ENCODE measurements at places on chromosomes 1 and 21. TPM values are rescaled to one million over a fixed set of nuclear protein-coding genes. Genes with fewer than 3 reads are reported as not detected.
A peak's percentile ranks its signal among the peaks of the same experiment; 100 is the strongest.

DNA sequence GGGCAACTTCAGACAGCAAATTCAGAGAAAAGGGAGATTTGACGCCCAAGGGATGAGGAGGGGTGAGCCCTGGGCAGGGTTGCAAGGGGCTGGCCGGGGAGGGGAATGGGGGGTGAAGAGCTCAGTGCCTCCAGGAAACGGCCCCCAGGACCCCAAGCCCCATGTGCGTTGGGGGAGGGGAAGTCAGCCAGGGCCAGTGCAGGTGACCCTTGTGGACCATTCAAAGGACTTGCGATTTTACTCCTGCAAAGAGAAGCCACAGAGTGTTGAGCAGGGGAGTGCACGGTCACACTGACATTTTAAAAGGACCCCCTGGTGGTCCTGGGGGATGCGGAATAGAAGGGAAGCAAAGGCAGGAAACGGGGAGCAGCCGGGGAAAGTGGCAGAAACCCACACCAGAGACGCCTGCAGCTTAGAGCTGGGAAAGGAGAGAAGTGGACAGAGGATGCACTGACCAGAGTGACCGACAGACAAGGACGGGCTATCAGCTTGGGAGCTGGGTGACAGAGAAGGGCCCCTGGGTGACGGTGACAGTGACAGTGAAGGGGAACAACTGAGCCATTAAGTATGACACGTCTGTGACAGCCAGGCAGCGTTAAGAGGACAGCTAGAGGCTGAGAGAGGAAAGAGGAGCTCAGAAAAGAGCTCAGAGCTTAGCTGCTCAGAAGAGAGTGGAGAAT is 54.0 kb upstream of the TMEM51 start:
- no peak for DNase-seq

DNA sequence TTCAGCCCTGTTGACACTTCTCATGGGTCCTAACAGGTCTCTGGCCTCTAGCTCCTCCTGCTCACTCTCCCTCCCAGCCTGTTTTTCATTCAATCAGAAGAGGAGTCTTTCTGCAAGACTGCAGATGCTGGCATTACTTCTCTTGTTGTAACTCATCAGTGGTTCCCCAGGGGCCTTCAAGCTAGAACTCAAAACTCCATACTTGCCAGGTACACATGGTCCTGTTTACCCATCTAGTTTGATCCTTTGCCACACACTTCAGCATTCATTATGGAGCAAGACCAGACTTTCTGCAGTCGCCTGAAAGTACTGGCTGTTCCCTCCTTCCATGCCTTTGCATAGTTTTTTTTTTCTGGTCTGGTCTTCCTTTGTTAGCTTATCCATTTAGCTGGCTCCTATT is 47.9 kb downstream of the SERBP1 start:
- no peak for DNase-seq

GRCh38 chr1:71039661-71040262 is 7.9 kb downstream of the PTGER3 start:
- no peak for DNase-seq

DNA sequence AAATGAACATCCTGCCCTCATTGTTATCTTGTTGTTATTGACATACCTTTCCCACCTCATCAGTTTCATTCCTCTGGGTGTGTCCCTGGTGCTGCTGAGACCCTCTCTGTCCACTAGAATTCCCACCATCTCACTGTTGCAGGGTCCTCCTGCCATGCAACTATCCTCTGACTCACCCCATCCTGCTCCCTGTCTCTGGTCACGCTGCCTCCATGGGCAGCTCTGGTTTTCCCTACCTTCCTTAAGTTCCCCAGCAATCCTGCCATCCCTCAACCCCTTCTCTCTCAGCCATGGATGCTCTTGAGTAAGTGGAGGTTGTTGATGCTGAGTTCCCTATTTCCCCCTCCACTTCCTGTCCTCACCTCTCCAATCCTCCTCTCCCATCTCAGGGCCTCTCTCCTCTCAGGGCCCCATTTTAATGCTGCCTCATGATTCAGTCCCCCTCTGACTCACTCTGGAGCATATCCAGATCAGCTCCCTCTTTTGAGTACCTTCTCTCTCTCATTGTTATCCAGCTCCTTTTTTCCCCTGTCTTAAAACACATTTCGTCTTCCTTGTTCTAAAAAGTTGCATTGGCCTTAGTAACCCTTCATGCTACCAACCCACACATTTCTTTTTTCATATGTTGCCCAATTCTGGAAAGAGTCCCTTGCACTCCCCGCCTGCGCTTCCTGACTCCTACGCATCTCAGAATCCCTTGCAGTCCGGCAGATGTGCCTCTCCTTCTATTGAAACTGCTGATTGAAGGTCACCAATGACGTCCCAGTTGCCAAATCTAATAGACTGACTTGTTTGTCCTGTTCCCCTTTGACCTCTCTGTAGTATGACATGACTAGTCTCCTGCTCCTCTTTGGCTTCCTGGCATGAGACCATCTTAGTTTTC is 92.0 kb downstream of the CNIH3 start:
- DNase-seq: no peak

DNA sequence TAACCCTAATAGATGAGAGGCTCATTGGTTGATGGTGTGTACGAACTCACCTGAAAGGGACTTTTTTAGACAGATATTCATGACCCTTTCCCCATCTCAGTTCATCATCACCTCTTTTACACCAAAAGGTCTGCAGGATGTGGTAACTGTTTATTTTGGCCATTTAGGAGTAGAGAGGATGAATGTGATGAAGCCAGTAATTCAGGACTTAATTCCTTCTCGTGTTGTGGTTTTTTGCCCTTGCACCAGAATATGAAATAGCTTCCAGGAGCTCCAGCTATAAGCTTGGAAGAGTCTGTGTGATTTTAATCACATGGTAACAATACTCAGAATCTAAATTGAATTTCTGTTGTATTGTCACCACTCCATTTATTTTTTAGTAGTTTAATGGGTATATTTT is 189.4 kb upstream of the KCTD3 start:
- no peak for DNase-seq

DNA sequence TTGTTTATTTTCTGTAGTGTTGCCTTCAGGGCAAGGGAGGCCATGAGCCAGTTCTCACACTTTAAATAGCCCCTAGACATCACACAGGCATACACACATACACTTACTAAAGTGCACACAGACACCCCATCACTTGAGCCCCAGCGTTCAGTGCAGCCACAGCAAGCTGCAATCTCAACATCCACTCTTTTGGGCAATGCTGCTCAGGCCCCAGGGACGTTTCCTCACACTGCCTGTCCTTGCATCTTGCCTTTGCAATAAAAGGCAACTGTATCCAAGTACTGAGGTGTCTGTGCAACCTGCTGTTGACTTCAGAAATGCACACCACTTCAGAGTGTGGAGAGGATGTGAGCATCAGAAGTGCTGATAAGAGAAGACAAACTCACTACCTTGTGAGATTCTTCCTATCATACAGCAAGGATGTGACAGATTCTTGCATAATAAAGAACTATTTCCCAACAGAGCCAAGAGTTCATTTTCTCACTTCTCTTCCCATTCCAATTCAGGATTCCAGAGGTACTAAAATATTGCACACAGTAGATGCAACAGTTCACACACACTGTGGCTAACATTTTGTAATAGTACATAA is 36.2 kb downstream of the IRF2BP2 start:
- DNase-seq: no peak

- DNase-seq: no peak
Observed at GRCh38 chr1:186806477-186806876, 22.3 kb upstream of the PLA2G4A start.

GRCh38 chr1:153827168-153827964 is 52.2 kb downstream of the SLC27A3 start:
- DNase-seq: no peak

DNA sequence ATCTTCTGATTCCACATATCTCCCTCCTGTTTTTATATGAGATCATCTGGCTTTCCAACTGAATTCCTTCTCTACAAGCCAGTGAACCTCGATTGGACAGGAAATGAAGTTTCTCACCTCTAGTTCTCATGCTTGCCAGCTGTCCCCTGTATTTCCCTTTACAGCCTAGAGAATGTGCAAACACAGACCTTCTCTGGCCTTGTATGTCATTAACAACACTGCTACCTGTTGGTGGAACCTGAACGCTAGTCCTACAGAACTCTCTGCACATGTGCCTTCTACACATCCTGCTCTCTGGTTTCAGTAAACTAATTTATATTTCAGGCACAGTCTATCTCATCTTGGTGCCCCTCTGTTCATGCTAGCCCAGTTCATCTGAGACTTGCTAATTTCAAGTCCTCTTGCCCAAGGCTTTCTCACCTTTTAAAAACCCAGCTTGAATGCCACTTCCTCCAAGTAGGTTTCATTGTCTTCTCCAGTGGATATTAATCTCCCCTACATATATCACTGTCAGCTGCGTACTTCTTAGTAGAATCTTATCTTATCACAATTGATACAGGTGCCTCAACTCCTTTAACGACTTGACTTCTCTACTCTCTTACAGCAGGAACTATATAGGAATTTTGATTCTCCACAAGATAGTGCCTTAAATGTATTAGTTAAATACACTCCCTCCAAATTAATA is 549.9 kb downstream of the PLPP3 start:
- no peak for DNase-seq

- DNase-seq: no peak
Observed at GRCh38 chr1:230005040-230005439, 62.0 kb upstream of the GALNT2 start.

DNA sequence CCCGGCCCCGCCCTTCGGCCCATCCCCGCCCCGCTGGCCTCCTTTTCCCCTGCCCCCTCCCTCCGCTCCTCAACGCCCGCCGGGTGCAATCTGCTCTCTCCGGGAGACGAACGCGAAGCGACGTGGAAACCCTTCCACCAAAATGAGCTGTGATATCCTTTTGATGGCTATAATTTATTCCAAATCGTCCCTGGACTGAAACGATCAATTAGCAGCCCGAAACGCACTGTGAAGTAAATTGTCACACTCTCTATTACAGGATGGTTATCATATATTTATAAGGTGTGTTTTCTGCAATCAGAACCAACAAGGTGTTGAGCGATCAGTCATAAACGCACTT is 134.6 kb upstream of the BARHL2 start:
- DNase-seq: no peak

DNA sequence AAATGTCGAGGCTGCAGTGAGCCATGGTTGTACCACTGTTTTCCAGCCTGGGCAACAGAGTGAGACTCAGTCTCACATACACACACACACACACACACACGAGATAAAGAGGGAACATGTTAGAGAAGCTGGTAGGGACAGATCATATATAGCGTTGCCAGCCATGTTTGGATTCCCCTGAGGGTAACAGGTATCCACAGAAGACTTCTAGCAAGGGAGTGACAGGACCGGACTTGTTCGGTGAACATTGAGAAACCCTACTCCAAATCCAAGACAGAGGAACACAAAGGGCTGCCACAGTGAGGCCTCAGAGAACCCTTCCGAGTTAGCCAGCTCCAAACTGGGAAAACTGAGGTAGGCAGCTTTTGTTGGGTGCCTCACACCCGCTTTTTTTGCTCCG is 3.7 kb upstream of the SARS1 start:
- DNase-seq: no peak

DNA sequence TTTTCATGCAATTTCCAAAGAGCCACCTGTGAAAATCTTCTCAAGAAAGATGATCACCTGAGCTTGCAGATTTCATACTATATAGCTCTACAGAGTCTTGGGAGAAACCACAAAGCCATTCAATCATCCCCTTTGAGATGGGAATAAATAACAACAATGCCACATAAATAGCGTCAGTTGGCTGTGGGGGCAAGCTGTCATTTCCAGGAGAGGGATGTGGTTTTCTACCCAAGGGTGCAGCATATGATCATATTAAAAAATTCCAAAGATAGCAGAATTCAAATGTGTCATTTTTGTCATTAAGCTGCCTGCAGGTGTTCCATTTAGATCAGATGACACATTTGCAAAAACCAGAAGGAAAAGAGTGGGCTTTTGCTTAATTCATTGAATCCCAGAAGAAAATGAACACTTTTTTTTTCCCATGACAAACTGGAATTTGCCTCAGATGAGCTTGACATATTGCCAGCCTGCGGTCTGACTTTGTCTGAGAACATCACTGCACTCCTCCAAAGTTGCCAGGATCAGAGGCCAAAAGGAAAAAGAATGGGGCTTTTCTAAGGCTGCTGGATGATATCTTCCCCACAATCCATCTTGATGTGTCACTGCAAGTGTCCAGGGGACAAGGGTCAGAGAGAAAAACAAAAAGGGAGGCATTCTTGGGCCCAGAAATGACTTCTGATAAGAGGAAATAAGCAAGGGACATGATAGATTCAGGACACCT is 314.1 kb upstream of the USP25 start:
- DNase-seq: peak; percentile 10

- no peak for DNase-seq
Observed at GRCh38 chr1:40773748-40774265, 9.8 kb upstream of the KCNQ4 start.

DNA sequence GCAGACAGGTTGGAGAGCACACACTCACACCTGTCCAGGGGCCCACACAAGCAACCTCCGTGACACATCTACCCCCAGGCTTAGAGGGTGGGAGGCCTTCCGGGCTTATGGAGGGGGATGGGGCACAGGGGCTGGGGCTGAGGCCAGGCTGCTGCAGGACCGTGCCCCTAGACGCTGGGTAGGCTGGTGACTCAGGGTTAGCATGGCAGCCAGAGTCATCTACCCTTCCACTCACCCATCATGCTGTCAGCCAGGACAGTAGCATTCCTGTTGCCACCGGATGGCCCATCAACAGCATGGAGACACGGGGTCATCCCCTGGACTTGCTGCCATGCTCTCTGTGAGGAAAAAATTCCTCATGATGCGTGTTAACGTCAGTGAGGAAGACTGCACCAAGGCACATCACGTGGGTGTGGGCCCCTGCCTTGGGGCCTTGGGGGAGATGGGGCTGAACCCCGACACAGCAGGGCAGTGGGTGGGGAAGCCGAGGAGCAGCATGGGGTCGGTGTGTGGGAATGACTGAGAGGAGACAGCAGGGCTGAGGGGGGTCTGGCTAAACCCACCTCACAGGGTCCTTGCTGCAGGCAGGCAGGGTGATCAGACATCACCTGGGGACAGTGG is 52.8 kb downstream of the WNT9A start:
- no peak for DNase-seq

DNA sequence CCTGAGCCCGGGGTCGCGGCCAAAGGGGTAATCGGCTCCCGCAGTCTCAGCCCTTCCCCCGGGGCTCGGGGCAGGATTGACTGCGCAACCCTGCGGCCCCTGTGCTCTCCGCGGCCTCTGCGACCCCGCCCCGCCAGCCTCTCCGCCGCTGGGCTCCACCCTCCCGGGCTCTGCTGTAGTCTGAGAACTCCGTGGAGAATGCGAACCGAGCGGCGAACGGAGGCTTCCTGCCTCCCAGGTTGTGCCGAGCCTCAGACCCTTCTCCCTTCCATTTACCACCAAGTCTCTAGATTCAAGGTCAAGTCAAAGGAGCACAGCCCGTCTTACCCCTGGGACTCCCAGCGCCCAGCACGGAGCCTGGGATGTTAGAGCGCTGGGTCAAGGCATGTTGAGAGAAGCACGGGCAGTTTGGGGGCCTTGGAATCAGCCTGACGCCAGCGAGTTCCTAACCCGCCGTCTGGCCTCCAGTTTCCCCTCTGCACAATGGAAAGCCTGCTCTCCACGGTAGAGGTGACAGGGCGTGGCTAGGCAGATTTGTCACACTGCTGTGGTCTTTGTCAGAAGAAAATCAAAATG is 3.0 kb downstream of the ATP2B4 start:
- no peak for DNase-seq

GRCh38 chr1:111618961-111619634 is 491 bp upstream of the RAP1A start:
- no peak for DNase-seq

GRCh38 chr1:81470275-81470674 is 330.5 kb upstream of the ADGRL2 start:
- no peak for DNase-seq

RAD54L gene
- total RNA-seq: 3.9 TPM

LCE2B gene
- not detected for total RNA-seq

ADGRB2 gene
- 37.7 TPM for total RNA-seq

CELA3B gene
- not detected for total RNA-seq

CRYBG2 gene
- total RNA-seq: 0.66 TPM

RYR2 gene
- 31.2 TPM for total RNA-seq

OR6K3 gene
- not detected for total RNA-seq

TSPEAR gene
- total RNA-seq: 0.66 TPM
